ENCODE measurements at places on chromosomes 1 and 21.

GRCh38 chr1:29636936-29637335 lies 400.6 kb downstream of the PTPRU start:
- DNase-seq: no peak

DNA sequence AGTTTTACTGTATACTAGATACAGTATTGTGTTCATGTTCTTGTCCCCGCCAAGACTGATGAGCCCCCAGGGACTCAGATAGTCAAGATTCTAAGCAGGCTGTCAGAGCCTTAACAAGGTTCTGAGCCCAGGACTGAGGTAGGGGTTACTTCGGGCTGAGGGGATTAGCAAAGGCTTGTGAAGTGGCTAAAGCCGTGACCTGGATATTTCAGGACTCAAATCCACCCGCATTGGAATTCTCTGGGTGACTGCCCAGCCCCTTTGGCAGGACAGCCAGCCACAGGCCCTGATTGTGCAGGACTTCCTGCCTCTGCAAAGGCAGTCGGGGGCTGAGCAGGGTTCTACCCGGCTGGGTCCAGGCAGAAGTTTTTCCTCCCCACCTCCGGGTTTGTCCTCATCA lies at the start of gene PLA2G5:
Gene PLA2G5, plus strand, starts transcription at position 321 of the 400 bp plus-strand sequence. CDS start 14,637 bp downstream, outside the sequence.
- no peak for DNase-seq

DNA sequence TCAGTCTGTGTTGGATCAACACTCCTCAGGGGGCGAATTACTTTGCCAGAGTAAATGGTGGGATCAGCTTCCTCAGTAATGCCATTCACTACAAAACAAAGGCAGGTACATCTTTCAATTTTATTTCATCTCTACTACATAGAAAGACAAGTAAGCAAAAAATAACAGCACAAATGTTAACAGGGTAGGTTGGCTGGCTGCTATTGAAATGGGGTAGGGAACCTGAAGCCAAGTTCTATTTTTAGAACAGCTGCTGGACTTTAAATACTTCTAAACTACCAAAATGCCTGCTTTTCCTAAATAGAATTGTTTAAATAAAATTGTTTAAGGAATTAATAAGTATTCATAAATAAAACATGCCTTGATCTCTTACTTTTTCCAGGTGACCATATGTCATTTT lies 7.3 kb upstream of the NRAS start:
- no peak for DNase-seq

DNA sequence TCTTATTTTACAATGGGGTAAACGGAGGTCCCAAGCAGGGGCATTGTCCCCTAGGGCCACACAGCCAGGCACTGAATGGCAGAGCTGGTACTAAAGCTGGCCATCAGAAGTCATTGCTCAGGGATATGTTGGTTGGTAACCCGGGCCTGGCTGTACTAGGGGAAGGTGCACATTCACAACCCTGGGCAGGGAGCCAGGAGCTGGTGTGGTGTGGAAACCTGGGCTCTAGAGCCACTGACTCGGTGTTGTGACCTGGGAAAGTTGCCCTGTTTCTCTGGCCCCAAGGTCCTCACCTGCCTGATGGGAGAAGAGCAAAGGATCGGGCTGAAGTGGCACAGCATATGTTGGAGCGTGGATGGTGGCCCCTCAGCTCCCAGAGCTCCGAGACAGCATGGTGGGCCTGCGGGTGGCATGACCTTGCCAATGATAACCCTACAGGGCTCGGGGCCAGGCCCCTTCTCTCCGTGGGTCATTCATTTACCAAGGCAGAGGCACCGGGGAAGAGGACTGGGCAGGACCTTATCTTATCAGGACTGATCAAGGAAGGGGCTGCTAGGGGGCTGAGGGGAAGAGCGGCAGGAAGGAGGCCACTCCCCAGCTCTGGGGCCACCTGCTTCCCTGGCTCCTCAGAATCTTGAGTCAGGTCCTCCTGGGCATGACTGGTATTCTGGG lies 274.1 kb downstream of the TRABD2B start:
- DNase-seq: no peak

- DNase-seq: no peak
These were observed 19.3 kb downstream of the KRTAP8-1 start for GRCh38 chr21:30793581-30794314.

- DNase-seq: peak; percentile 47
These were observed 10.1 kb upstream of the LRRC71 start for GRCh38 chr1:156910309-156910782.

- no peak for DNase-seq
These were observed 27.2 kb downstream of the SLC66A1 start for GRCh38 chr1:19339214-19339861.

- no peak for DNase-seq
These were observed 1537.1 kb downstream of the PLA2G4A start for GRCh38 chr1:188365874-188366273.

GRCh38 chr1:61781151-61781550 lies 38.9 kb downstream of the PATJ start:
- DNase-seq: no peak

- no peak for DNase-seq
These were observed 323.0 kb downstream of the OMA1 start for GRCh38 chr1:58223522-58223921.

DNA sequence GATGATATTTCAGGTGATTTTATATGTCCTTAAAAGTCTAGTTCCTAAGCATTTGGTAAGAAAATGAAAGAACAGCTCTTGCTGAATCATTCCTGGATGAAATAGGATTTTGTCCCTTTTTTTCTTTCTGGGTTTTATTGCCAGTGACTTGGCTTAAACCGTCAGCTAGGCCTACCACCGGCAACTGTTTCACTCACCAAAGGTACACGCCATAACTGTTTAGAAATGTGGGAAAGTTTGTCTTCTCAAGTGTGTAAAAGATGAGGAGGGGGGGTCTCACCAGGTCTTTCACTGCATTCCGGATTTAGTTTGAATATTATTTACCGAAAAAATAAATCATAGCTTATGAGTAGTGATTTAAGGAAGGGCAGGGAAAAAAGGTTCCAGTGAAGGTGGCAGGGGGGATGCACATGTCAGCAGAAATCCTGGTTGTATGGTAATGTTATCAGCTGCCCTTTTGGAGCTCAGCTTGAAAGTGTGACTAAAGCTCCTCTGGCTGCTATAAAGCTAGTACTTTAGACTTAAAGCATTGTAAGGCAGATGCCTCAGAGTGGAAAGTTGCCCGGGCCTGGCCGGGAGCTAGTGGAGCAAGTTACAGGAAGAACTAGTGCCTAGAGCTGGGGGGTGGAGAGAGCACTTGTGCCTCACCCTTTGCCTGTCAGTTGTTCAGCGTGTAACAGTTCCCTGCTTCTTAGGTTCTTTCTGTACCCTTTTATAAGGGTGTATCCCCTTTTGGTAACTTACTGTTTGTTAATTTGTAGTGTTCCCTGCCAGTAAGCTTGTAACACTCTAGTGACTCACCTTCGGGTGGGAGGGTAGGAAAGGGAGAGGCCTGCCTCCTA lies 3.1 kb downstream of the ATP1A1 start:
- DNase-seq: no peak

DNA sequence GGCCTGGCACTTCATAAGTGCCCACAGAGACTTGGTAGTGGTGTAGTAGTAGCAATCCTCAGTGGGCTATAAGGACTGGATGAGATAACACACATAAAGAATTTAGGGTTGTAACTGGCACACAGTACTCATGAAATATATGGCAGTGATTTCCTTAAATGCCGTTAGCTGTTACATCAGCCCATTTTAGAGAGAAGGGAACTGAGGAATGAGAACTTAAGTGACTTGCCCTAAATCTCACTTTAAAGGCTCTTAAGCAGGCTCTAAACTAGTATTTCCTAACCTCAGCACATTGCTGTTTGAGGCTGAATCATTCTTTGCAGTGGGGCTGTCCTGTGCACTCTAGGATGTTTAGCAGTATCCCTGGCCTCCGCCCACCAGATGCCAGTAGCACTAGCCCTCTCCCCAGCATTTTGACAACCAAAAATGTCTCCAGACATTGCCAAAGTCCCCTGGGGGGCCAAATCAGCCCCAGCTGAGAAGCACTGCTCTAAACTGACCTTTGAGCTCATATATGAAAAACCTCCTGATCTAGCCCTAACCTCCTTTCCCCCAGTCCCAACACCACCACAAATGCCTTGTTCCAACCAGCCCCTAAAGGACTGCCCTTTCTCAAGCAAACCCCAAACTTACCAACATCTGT lies 11.6 kb downstream of the CAMK2N1 start:
- DNase-seq: no peak

GRCh38 chr1:180632326-180633056 lies 669 bp downstream of the XPR1 start:
- DNase-seq: peak; percentile 64

- DNase-seq: no peak
These were observed 60.5 kb upstream of the ANGPTL3 start for GRCh38 chr1:62536865-62537264.

GRCh38 chr1:63343922-63344321 lies 21.6 kb downstream of the FOXD3 start:
- DNase-seq: no peak

DNA sequence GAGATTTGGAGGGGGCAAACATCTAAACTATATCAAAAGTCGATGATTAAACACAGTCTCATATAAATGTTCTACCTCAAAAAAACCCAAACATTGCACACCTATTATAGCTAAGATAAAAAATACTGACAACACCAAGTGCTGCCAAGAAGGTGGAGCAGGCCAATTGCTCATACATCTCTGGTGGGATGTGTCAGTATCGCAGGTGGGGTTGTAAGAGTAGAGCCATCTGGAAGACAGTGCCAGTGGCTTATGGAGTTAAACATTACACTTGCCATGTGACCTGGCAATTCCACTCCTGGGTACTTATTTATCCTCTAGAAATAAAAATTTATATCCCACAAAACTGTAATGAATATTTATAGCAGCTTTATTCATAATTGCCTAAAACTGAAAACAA lies 213.4 kb downstream of the DISC1 start:
- no peak for DNase-seq

- no peak for DNase-seq
These were observed 28.0 kb upstream of the DIPK1A start for GRCh38 chr1:92989253-92989652.

DNA sequence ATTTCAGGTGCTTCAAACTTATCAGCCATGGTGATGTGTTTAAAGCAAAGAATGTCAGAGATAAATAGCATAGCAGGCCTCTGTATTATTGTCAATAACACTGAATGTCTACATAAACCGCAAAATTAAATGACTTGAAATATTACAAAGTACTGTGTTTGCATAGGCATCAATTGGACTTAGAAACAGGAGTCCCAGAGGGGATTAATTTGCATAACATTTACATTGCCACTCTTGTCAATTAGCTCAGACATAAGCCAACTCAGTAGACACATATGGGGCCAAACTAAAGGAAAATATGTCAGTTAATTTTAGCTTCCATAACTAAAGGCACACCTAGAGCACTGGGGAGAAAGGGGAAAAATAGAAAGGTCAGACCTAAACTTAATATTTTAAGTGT lies 814.5 kb upstream of the NEGR1 start:
- no peak for DNase-seq

- DNase-seq: no peak
These were observed 845.6 kb downstream of the ADGRL2 start for GRCh38 chr1:82646336-82646735.

GRCh38 chr1:153389401-153389800 lies 1.5 kb downstream of the S100A8 start:
- no peak for DNase-seq

- no peak for DNase-seq
These were observed 411.1 kb downstream of the PCP4 start for GRCh38 chr21:40278345-40278744.

- DNase-seq: no peak
These were observed 14.7 kb upstream of the ATF3 start for GRCh38 chr1:212593821-212594251.

DNA sequence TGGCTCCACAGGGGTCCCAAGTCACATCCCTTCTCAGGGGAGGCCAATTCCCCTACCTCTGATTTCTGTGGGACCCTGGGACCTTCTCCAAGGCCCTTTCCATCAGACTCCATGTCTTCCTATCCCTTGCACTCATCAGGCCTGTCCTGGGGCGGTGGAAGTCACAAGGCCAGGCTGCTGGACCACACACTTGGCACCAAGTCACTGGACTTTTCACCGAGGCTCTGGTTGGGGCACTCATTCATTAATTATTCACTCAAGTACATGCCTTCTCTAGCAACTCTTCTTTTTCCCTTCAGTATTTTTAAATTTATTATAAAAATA lies 11.2 kb upstream of the FOXO6 start:
- DNase-seq: no peak

DNA sequence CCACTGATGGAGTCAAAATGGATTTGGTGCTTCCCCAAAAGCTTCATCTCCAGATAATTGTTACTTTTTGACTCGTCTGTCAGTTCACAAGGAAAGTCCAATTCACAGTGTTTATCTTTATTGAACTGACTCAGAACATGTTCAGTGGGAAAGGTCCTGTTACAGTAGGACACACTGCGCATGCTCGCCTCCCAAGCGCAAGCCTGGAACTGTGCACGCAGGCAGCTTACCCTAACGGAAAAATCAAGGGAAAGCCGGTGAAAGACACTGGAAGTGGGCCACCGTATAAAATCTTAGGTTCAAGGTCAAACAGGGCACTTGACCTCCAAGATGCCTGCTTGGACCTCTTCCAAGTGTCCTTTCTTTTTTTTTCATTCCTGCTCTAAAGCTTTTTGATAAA lies 174.6 kb downstream of the USP25 start:
- no peak for DNase-seq

DNA sequence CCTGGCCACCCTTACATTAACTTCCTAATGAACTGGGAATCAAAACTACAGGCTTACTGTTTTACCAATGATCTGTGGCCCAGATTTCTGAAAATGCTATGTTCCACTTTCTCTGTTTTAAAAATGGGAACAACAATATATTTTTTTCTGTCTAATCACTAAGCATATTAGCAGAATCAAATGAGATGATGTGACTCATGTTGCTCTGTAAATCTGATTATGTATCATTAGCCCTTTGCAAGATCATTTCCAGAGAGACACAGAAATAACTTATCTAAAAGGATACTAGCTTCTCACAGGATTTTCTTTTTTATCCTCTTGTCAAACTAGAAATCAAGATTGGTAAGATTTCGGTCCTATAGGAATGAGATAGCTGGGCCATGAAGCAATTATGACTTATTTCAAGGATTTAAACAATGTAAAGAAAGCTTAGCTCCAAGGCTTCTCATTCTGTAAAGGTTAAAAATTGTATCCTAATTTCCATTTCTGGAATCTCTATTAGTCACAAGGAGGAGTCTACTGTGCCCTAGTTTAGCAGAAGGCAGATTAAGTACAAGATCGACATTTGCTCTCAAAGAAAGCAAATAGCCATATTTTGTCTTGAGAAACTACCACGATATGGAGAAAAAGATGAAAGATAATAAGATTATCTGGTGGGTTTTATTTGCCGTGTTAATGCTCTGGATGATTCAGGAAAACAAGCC lies 32.4 kb upstream of the CAMSAP2 start:
- DNase-seq: no peak

- DNase-seq: peak; percentile 82
These were observed 21.9 kb upstream of the LAPTM5 start for GRCh38 chr1:30779294-30780071.

DNA sequence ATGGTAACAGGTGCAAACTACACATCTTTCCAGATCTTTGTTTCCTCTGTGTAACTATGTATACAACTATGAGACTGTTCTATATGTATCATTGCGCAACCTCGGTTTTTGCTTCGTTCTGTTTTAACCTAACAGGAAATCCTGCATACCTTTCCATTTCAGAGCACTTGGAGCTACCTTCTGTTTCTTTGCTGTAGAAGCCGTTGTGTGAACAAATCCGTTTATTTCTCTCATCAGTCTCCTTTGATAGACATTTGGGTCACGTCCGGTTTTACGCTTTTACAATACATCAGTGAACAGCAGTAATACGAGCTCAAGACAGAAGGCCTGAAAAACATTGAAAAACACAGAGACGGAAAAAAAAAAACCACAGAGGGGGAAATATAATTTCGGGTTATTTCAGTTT lies 10.5 kb downstream of the ATP5IF1 start:
- DNase-seq: no peak

Data from CD8-positive, alpha-beta memory T cell (primary cell).